Activated CD4-positive, alpha-beta T cell treated with anti-CD3 and anti-CD28 coated beads for 24 hours (primary cell): ENCODE measurements at places on chromosomes 6 and 20.

GRCh38 chr6:5729813-5730517, 276.8 kb downstream of the NRN1 start:
- DNase-seq: no peak

DNA sequence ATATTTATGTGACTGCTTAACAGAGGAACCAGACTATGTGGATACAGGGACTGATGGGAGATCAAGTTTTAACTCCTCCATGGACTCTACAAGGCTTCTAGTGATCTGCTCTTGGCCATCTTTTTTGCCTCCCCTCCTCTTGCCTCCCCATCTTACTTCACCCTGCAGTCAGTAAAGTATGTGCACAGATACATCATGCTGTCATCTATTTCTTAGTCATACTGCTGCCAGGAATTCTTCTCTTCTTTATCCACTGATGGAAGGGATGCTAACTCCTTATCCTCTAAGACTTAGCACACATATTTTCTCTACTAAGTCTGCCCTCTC, 27.6 kb upstream of the FAM83C start:
- DNase-seq: no peak

DNA sequence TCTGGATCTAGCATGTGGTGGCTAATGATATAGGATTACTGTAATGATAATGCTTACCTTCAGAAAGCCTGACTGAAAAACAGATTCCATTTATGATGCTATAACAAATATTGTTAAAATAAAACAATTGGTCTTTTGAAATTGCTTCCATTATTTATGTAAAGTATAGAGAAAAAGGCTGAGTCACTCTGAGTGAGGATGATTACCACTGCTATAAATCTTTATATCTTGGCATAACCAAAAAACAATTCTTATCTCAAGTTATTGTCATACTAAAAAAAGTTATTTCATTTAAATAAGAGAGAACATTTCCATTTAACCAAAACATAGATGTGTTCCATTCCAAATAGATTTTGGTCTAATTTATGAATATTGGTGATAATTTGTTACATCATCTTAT, 53.0 kb upstream of the DST start:
- DNase-seq: no peak

GRCh38 chr6:144379356-144379755, 94.2 kb downstream of the UTRN start:
- DNase-seq: no peak

DNA sequence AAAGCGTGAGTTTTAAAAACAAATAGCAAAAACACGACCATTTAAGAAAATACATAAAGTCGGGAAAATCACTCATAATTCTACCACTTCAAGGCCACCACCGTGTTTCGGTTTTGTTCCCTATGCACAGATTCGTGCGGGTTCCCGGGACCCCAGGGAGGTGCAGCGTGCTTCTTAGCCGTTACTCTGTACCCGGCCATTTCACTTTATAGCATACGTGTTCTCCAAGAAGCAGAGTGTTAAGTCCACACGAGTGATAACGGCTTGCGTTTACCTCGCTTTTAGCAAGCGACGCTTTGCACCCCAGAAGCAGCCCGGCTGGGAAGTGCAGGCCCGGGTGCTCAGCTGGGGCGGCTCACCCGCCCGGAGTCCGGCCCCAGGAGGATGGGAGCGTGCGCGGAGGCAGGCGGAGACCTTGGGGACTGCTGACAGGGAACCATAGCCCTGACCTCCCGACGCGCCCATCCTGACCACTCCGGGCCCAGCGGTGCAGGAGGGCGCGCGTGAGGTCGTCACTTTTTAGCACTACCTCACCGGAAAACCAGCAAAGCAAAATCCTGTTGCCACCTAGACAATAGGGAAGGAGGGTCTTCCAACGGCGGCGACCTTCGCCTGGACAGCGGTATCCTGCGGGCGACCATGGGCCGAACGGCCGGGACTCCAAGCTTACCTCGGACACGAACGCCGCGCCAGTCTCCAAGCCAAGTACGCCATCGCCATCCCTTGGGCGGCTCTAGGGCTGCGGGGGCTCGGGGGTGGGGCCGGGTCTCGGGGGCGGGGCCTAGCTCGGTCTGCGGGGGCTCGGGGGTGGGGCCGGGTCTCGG, at the start of gene ECI2:
Gene ECI2, minus strand, starts transcription at position 735 of the 824 bp plus-strand sequence. Its CDS starts 15 bp downstream, at position 720.
- DNase-seq: peak; percentile 21

DNA sequence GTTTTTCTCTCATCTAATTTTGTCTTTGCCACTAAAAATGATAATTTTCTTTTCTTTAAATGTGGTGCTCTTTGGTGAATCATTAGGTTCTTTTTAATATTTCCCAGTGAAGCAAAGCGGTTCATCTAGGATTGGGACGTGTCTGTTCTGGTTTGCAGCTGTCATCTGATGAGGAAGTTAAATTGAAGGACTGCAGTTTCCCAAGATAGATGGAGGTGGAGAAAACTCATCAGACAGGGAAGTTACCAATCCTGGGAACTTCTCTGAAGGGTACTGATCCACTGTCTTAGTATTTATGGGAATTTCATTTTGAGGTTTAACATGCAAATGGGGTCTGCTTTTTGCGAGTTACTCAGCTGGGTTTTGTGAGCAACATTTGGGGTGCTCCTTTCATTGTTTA, 2.4 kb upstream of the AARS2 start:
- DNase-seq: no peak

DNA sequence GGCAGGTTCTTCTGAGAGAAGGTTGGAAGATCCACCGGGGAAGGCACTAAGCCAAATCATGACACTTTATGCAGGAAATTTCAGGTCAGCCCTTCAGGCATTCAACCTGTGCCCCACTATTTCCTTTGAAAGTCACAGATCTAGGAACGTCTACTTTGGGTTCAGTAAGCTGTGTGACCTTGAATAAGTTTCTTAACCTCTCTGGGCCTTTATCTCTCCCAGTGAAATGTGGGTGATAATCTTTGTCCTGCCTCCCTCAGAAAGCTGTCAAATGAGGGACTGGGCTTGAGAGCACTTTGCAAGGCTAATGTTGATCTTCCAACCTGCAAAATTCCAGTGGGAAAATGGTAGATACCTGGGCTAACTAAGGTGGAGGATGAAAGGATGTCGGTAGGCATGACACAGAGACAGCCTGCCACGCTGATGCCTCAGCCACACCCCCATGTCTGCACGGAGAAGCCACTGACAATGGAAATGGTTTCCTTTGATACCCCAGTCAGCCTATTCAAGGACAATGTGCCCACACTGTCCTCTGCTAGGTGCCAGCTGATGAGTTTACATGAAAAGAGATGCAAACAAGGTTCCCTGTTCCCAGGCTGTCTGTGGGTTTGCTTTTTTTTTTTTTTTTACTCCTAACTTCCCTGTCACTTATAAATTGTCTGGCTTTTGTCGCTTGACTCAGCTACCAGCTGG, 9.3 kb downstream of the BNIP5 start:
- DNase-seq: no peak

- DNase-seq: no peak
Observed at GRCh38 chr6:36586606-36587005, 7.6 kb upstream of the SRSF3 start.

GRCh38 chr20:17616480-17617211, 46.8 kb downstream of the DSTN start:
- DNase-seq: no peak

DNA sequence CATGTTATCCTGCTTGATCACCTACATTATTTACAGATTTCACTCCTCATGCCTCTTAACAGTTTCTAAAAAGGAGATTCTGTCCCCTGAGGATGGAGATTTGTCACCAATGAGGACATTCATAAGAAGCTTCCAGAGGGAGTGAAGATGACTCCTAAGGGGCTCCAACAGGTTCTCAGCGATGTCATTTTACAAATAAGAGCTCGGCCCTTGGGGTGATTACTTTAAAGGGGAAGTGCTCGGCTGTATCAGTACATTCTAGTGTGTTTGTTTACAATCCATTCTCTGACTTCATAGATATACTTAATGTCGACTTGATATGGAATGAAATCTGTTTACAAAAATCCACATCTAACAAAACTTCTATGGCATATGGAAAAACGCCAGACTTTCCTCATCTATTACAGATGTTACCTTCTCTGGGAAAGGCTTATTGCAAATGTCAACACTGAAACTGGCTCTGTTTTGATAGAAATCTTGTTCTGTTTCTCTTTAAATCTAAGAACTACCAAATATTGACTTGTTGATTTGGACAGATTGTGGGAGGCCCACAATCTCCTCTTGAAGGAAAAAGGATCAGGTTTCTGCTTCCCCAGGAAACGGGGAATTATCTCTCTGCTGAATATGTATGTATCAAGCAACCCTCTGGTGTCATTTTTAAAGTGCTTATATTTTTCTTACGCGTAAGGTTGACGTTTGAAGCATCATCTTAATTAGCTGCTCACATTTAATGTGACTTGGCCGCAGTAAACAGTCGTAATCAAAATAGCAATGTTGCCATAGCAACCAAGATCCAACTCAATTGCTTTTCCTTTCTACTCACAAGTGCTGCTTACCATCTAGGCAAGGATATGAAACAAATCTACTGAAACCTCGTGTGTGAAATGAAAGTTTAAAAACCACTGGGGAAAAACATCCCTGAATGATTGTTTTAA, 95.7 kb downstream of the SHLD1 start:
- no peak for DNase-seq

GRCh38 chr6:5173810-5174209, 86.9 kb downstream of the LYRM4 start:
- no peak for DNase-seq

- DNase-seq: no peak
Observed at GRCh38 chr6:47132724-47133123, 90.6 kb upstream of the ADGRF1 start.

DNA sequence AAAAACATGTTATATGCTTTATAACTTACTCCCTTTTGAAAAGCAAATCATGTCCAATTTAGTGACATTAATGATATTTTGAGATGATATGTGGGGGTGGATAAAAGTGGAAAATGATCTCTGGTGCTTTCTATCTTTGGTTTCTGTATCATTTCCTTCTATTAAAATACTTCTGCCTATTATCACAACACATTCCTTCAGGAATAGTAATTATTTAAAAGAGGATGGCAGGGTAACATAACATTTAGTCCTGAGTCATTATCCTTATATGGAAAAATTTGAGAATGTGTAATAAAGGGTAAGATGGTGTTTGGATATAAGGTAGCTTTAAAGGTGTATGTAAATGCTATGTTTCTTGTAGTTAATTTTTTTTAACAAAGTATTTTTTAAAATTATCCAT, 657.7 kb downstream of the PHF3 start:
- DNase-seq: no peak

DNA sequence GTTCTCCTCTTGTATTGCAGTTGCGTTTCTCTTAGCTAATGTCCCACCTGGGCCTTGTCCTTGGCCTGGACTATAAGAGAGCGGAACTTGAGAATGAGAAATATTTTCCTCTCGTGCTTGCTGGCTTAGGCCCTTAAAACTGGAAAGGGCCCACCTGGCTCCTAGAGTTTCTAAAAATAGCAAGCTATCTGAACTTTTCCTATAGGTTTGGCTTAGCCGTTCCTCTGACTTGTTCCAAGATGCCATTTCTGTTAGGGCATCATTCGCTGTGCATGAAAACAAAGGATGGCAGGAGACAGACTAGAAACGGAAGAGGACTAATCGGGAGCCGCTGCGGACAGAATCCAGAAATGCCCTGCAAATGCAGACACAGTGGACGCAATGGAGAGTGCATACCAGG, 4.5 kb downstream of the RIPOR3 start:
- DNase-seq: no peak

DNA sequence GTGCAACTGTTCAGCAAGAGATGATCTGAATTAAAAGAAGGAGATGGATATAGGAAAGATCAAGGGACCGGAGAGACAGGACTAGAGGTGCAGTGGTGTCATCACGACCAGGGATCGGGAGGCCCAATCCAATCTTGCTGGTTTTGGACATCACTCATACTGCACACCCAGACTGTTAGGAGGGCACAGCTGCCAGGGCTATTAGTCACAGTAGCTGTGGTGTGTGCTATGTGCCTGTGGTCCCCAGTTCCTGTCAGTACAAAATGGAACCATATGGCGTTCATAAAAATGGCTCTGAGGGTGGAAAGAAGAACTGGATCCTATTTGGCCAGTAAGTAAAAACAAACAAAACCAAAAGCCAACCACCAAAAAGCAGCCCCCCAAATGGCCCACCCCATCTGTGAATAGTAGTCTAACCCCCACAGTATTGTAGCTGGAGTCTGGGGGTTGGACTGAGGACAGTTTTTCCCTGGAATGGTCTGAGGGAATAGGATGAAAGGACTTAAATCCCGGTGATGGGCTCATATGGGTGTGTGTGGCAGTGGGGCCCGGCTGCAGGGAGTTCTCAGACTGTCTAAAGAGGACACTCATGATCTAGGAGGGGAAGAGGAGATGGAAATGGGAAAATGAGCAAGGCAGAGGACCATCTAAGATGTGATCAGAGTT, 9.3 kb upstream of the NNAT start:
- no peak for DNase-seq
